Caki2 (cell line): ENCODE measurements at places on chromosomes 3 and 15.

GRCh38 chr3:108062051-108062450, 28.8 kb downstream of the CD47 start:
- no peak for DNase-seq

DNA sequence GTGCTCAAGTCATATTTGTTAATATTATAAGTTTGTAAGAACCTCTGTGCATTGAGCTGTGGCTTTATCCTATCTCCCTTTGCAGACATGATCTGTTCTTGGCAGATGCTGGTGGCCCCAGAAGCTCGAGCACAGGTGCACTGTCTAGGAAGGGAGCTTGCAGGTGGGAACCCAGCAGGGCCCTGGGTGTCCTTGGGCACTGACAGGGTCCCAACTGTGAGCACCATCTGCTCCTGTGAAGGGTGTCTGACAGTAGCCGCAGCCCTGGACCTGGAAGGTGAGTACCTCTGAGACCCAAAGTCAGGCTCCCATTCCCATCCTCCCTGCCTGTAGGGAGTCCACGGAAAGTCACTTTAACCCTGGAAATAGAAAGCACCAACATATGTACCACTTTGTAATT, 2.4 kb upstream of the REC114 start:
- no peak for DNase-seq

DNA sequence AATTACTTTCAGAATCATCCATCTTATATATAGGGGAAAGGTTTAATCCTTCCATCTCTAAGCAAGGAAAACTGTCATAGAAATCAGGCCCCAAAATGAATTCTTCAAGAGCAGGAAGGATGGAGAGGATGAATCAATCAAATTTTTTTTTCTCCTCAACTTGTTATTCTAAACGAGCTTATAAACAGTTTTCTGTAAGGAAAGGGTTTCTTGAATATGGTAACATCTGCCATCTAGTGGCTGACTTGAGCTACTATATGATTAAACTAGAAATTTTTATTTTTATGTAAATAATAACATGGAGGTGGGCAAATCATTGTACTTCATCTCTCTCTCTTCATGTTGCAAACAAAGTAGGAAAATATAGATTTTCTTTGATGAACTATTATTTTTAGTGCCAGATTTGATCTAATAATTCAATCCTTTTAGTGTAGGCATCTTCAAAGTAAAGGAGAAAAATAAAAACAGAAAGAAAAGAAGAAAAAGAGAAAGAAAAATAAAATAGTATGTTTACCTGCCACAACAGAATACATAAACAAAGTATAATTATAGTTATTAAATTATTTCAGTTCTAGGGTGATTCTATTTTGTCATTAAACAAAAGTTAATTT, 146.6 kb downstream of the SERPINI1 start:
- peak; percentile 47 for DNase-seq

- no peak for DNase-seq
Measured at GRCh38 chr15:20351448-20351971, 190.1 kb downstream of the GOLGA6L6 start.

- DNase-seq: no peak
Measured at GRCh38 chr3:197367081-197367780, 68.8 kb upstream of the DLG1 start.

DNA sequence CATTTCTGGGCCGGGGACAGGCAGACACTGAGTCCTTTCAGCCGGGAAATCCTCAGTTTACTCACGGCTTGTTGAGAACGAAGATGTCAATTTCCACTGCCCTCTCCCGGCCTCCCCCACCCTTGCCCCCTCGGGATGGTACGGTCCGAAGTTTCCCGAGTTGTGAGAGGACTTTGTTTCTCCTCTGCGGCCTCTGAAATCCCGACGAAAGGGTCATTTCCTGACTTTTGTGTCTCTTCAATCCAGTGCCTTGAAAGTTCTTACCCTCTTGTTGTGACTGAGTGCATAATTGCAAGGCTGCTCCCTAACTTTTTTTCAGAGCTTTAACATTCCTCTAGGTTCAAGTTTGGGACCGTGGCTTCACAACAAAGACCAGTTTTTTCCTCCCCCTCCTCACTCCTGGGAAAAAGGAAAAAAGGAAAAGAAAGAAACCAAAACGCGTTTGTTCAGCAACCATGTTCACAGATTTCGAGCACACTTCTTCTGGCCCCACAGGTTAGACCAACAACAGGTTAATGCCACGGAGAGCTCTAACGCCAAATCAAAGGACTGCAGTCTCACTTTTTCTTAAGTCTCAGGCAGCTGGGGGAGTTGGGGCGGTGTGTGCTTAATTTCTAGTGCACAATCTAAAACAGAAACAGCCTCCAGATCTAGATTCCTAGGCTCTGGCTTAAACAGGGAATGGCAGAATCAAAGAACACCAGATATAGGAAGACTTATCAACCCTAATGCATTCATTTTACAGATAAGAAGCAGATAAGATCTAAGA, 138.9 kb downstream of the TMCO5A start:
- DNase-seq: no peak
